ENCODE measurements at places on chromosomes 7 and 10.

DNA sequence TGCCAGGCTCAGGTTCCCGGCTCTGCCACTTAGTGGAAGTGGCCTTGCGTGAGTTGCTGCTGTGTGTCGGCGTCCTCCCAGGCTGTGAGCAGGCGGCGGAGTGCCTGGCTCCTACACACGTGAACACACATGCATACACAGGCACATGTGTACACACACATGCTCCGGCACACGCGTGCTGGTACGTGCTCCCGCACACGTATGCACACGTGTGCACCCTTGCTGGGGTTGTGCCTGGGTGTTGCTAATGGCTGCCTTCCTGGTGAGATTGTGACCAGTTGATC is 107.6 kb downstream of the INPP5A start:
- no peak for DNase-seq

DNA sequence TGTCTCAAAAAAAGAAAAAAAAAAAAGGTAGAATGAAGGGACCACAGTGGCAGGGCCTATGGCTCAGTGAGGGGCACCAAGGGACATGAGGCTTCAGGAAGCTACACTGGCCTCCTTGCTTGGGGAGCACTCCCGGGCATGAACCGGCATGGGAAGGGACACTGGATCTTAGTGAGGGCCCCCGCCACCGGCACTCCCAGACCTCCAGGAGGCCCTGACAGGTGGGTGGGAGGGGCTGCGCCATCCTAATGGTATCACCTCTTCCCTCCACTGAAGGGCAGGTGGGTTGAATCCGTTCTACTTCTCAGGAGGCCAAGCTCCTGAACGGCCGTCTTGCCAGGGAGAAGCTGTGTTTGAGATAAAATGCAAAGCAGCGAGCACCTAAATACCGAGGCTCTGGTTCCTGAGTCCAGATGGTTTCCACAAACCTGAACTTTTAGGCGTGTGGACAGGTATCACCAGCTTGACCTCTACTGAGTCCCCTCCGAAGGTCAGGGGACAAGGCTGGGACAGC is 69.8 kb downstream of the C10orf143 start:
- no peak for DNase-seq

DNA sequence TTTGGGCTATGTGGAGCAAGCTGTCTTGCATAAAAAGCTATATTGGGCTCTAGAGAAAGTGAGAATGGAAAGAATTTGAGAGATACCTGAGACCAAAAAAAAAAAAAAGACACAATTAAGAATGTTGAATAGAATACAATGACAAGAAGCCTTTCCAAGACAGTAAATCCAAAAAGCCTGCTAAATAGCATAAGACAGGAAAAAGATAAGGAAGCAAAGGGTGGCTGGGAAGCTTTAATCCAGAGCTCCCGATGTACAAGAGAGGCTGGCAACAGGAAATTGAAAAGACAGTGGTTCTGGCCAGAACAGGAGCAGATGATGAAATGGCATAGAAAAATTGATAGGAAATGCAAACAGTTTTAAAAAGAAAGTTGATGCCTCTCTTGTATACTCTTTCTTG is 174.9 kb downstream of the CACNA2D1 start:
- DNase-seq = no peak

DNA sequence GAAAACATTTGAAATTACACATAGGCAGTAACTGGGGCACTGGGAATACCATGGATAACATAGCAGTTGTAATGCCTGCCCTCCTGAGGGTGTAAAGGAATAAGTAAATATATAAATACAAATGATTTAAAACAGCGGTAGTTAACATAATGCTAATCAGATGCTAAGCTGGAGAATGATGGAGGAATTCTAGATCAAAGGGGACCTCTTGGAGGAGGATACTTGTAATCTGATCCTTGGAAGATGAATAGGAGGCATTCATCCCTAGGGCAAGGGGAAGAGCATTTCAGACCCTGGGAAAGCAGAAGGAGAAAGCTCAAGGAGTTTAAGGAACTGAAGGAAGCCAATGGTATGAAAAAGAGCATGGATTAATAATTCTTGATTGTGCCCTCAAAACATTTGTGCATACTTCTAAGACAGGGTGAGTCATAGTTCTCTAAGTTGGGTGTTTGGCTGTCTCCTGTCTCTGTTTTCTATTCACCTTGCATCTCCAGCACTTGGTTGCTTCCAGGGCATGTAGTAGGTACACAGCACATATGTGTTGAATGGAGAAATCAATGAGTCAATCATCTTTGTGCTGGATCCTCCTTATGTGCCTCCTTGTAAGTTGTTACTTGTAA is 54.8 kb upstream of the PLPP4 start:
- no peak for DNase-seq

DNA sequence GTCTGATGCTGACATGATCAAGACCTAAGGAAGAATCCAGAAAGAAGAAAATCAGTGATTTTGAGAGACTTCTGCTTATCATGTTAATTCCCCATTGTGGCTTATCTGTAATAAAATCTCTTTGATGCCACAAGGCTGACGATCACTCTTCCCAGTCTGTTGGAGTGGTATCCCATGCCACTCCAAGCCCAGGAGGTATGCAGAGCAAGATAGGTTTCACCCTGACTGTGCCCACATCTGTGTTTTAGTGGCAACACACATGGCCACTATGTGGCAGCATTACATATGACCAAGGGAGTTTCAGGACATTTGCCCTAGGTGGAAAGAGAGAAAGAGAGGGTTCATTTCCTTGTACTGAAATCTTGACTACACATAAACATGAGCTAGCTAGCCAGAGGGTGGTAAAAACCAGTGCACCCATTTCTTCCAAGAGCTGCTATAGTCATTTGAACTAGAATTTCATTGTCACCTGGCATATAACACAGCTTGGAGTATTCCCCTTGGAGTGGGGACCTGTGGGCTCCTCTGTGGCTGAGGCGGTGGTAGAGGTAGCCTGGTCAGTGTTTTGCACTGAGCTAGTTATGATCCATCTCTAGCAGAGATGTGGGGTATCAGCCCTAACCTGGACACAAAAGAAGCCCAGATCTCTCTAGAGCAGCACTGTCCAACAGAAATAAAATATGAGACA is 20.8 kb downstream of the LAMB4 start:
- no peak for DNase-seq

GRCh38 chr7:71733107-71733870 is 601.3 kb downstream of the GALNT17 start:
- peak; percentile 79 for DNase-seq

DNA sequence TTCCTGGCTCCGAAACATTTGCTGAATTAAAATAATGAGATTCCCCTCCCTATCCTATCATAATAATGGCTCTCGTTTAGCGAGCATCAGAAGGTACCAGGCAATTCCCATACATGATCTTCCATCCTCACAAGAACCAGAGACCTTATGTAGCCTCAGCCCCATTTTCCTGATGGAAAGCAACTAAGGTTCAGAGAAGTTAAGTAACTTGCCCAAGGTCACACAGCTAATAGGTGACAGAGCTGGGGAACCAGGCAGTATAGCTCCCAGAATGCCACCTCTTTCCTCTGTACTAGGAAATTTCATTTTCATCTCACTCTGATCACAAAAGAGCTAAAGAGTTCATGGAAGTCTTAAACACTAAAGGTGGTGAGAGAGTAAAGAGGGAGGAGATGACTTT is 2.4 kb downstream of the SLIT1 start:
- DNase-seq = no peak

DNA sequence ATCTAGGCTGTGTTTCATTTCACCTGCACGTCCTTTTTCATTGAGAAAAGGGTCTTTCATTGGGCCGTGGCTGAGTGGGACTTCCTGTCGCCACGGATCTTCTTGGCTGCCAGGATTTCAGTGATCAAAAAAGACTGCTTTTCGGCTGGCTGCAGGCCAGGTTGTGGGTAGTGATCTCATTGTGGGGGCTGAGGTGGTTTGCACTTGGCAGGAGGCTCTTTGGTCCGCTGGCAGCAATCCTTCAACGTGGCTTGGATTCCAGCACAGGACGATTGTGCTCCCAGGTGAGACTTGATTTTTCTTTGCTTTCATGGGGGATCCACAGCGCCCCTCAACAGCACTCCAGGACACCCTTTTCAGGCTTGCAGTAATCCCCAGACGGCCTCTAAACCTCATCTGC is 29.0 kb upstream of the ZNF273 start:
- DNase-seq = no peak

GRCh38 chr10:133104963-133105640 is 17.4 kb downstream of the ADGRA1 start:
- DNase-seq = no peak

- DNase-seq = no peak
These were observed 35.7 kb downstream of the SEMA3E start for GRCh38 chr7:83613232-83613631.

DNA sequence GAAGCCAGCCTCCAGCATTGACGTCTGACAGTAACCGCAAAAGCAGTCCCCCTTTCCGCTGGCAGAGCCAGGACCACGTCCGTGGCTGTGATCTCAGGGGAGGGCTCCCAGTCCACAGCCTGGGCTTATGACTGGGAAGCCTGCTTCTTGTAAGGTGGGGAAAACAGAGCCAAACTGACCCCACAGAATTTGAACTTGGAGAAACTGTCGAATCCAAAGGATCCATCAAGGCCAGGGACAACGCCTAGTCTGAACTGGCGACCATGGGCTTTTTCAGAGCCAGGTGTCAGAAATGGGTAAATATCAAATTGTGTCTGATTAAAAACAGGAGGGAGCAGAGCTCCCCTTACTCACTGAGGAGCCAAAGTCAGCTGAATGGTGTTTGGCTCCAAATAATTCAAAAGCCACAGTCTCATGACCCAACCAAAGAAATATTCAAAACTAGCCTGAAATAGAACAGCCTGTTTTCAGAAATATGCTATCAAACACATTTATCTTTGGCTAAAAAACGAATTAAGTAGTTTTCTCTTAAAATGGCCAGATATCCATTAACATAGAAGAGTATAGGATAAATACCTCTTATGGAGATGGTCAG is 751.4 kb upstream of the GALNT17 start:
- no peak for DNase-seq

- no peak for DNase-seq
These were observed 112.8 kb downstream of the TRRAP start for GRCh38 chr7:98991141-98991540.

- DNase-seq = no peak
These were observed 1.1 kb downstream of the EGFR start for GRCh38 chr7:55019691-55020465.

DNA sequence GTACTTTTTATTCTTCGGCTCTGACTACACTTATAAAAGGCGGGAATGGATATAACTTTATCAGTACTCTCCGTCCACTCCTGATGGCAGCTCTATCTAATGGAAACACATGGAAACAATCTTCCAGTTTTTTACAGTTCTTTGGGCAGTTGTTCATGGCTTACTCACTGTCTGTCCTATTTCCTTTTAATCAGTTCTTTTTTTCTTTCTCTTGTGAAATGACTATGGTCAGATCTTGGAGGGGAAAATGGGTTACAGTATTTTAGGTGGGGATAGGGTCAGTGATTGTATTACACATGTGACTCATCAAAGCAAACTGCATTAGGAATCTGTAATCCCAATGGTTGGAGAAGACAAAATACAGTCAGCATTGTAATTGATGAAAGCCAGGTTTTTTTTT is 112.4 kb downstream of the BICC1 start:
- no peak for DNase-seq

GRCh38 chr10:113960617-113961181 is 83.0 kb upstream of the ADRB1 start:
- no peak for DNase-seq

GRCh38 chr10:80660266-80660665 is 122.6 kb downstream of the SH2D4B start:
- DNase-seq = no peak

DNA sequence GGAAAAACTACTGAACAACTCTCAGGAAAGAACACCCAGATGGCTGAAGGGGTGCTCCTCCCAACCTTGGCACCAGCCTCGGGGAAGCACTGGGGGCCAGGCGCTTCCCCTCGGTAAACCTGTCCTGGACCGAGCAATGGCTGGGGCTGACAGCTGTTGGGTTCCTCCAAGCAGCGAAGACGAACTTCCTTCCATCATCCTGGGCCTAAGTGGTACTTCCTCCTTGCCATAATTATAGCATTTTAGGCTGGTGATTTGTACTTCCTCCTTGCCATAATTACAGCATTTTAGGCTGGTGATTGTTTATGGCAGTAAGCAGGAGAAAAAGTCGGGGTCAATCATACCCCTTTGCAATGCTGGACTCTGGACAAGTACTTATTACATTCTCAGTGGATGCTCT is 69.3 kb downstream of the MYOF start:
- DNase-seq = no peak

- no peak for DNase-seq
These were observed 35.9 kb downstream of the ACSM6 start for GRCh38 chr10:95229724-95230627.

DNA sequence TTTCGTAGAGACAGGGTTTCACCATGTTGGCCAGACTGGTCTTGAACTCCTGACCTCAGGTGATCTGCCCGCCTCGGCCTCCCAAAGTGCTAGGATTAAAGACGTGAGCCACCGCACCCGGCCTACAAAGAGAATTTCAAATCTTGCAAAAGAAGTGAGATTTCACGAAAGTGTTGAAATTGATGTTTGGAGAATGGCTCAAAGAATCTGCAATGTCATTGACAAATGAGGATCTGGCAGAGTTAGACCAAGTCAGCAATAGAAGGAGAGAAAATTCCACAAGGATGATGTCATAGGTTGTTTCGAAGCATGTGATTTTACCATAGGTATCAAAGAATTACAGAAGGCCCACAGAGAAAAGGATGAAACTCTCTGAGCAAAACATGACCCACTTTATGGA is 71.7 kb downstream of the LYZL2 start:
- DNase-seq = no peak

DNA sequence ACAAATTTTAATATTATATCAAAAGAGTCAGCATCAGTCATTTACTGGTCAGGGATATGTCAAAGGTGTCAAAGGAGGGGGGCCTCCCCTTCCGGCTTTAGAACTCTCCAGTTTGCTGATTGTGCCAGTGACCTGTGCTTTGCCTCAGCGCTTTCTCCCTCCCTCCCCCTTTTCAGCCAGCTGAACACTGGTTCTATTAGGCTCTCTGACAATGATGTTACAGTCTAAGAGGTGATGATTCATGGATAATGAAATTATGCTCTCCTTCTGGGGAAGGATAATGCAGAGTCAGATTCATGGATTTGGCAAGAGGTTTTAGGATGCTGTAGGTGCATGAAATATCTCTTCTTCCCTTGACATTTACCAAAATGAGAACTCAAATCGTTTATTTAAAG is 6.1 kb downstream of the LRRTM3 start:
- no peak for DNase-seq

DNA sequence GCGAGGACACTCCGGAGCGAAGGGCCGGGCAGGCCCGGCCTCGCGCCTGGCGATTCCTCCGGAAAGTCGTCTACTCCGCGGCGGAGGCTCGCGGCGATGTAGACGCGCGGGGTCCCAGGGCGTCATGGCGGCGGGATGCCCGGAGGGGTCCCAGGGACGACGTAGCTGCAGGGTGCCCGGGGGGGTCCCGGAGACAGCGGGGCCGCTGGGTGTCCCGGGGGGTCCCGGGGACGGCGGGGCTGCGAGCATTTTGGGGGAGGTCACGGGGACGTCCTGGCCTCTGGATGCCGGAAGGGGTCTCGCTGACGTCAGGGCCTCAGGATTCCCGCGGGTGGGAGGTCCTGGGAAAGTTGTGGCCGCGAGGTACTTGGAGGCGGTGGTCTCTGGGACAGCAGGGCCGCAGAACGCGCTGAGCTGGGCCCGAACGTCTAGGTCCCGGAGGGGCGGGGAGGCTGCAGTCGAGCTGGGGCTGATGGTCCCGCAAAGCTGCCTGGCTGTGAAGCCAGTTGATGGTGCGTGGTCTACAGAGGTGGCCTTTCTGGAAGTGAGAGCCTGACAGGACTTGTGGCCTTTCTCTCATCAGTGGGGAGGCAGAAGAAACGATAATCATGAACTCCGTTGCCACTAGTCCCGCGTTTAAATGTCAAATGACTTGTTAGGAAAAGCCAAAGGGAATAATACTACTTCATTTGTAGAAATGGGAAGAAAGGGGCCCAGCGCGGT is 637 bp downstream of the HSPA14 start:
- no peak for DNase-seq

All from right renal pelvis (tissue), 4 donors.